ENCODE measurements at places on chromosomes 1 and 21.
A peak's percentile ranks its signal among the peaks of the same experiment; 100 is the strongest.

DNA sequence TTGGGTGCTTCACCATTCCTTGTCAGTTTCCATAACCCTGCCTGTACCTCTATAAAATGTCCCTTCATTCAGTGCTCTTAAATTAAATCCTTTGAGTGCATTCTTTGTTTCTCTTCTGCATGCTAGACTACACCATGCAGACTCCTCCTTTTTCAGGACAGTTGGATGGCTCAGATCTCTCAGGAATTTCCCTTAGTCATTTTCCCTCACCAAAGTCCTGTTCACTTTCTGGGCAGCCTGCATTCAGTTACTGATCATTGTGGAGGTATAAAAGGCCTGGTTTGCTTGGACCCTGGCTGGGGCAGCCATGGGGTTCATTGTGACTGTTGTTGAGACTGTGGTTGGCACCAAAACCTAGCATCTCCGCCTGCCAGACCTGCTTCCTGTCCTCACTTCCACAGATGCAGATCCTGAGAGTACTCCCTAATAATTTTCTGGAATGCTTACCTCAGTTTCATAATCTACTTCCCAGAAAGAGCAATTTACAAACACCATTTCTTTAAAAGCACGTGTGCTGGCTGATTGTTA, 88.4 kb downstream of the PDE4B start:
- DNase-seq = no peak

GRCh38 chr21:35138665-35139381, 89.7 kb upstream of the RUNX1 start:
- no peak for DNase-seq

DNA sequence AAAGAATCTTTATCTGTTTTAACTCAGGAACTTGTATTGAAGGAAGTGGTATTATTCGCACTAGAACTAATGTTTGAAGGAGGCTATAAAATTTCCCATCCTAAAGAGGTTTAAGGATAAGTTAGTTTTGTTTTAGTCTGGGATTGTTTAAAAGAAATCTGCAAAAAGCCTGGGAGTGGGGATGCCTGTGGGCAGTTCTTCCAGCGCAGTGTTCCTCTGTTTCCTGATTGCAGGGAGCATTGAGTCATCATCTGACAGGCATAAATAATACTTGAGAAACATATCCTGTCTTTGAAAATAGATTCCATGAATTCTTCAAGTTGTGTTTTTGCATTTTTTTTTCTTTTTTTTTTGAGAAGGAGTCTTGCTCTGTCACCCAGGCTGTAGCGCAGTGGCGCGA, 350.8 kb upstream of the PTBP2 start:
- no peak for DNase-seq

DNA sequence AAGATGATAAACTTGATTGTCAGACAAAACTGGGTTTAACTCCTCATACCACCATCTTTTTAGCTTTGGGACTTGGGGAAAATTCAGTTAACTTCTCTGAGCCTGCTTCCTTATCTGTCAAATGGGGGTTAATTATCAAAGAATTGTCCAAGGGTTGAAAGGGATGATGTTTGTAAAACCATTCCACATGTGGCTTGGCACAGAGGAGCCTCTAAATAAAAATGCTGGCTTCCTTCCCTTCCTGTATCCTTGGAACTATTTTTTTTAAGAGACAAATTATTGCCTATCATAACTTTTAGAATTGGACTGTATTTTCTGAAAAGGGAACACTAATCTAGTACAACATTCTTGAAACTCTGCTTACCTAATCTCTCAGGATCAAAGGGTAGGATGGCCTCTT, 143.4 kb upstream of the USP24 start:
- DNase-seq = no peak

GRCh38 chr21:40618191-40618973, 228.6 kb downstream of the DSCAM start:
- no peak for DNase-seq

- no peak for DNase-seq
Observed at GRCh38 chr1:85417876-85418275, 47.1 kb downstream of the DDAH1 start.

GRCh38 chr1:197399755-197400521, 131.9 kb downstream of the CRB1 start:
- DNase-seq = no peak

- DNase-seq = no peak
Observed at GRCh38 chr1:229691362-229691761, 65.3 kb downstream of the URB2 start.

- no peak for DNase-seq
Observed at GRCh38 chr1:168801032-168801745, 72.2 kb upstream of the DPT start.

- no peak for DNase-seq
Observed at GRCh38 chr1:67647036-67647798, 37.8 kb upstream of the GADD45A start.

- no peak for DNase-seq
Observed at GRCh38 chr21:28719723-28720122, 273.0 kb downstream of the LTN1 start.

GRCh38 chr1:207811319-207811718, 59.5 kb downstream of the CD46 start:
- no peak for DNase-seq

GRCh38 chr21:38646213-38646837, 148.0 kb upstream of the ERG start:
- no peak for DNase-seq

DNA sequence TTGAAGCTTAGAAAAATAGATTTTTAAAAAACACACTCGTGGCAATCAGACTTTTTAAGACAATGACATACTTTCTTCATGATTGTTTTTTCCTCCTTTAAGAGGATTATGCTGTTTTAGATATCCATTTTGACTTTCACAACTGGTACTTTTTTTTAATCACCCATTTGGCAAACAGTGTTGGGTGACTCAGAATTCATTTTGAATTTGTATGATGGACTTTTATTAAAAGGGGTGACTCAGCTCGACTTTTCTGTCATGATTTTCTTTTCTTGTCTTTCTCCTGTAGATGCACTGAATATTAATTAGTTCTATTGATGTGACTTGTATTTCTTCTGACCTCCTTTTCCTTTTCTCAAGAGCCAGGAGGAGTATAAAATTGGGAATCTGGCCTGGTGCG, 44.7 kb downstream of the FMN2 start:
- DNase-seq = no peak

DNA sequence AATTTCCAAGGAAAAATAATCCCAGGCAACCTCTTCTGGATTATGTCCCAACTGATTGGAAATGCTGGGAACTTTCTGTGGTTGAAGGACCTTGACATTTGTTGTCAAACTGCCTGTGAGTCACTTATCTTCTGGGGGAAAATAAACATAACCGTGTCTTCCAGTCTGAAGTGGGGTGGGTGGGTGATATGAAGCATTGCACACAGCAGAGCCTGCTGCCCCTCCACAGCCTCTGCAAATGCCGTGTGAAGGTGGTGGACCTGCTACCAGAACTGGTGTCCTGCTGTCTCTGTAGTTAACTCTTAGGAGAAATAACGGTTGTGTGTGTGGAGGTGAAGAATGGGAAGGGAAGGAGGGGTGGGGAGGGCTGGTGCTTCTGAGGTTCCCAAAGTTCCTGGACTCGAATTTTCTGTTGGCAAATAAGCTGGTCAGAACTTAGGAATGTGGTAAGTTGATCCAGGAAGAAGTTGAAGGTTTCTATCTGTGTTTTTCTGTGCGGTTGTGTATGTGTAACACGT, 23.2 kb downstream of the GALNT2 start:
- no peak for DNase-seq

- DNase-seq = no peak
Observed at GRCh38 chr1:88900883-88901282, 9.5 kb upstream of the GTF2B start.

GRCh38 chr1:61300899-61301298, 218.5 kb downstream of the NFIA start:
- DNase-seq = no peak

DNA sequence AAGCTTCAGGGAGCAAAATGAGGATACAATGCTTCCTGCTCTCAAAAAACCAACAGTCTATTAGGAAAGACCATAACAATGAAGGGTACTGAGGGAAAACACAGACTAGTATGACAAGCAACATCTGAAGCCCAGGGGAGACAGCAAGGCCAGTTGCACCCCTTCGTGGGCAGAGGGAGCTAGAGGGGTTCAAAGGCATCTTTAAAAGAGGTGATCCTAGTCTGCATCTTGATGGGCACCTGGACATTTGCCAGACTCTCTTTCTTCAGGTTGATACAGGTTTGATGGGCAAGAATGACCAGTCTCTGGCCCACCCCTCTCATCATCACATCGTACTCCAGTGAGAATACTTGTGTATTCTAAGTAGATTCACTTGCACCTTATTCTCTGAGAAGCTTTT, 177.7 kb downstream of the VAV3 start:
- no peak for DNase-seq

GRCh38 chr21:39175154-39175553, 8.1 kb downstream of the PSMG1 start:
- DNase-seq = no peak

GRCh38 chr1:43318831-43319230, 18.0 kb downstream of the TIE1 start:
- no peak for DNase-seq

DNA sequence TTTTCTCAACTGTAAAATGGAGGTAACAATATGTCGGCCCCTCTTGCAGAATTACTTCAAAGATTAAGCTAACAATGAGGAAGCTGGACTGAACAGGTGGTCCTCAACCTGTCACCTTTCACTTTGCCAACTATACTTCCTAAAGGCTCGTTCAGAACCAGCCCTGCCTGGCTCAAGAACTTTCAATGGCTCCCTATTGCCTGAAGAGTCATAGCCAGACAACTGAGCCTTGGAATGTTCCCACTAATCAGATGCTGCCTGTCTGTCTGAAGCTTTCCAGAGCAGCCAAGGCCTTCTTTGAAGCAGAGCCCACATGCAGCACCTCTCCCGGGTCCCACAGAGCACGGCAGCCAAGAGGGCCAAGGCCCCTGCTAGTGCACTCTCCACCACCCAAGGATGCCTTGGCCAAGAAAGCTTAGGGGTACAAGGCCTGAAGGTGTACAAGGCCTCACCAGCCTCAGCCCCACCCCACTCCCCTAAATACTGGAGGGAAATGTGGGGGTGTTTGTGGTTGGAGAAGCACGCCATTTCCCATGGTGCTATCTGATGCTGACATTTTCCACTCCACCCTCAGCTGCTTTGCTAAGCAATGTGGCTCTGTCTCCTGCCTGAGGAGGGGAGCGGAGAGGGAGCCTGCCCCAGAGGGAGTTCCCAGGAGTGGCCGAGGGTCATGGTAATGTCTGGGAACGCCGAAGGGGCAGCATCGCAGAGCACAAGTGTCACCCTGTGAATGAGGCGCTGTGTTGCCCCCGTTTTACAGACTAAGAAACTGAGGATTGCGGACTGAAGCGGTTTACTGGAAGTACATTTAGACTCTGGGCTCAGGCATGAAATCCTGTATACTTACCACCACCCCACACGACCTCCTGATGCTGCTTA, 8.2 kb upstream of the LAPTM5 start:
- peak; percentile 19 for DNase-seq

DNA sequence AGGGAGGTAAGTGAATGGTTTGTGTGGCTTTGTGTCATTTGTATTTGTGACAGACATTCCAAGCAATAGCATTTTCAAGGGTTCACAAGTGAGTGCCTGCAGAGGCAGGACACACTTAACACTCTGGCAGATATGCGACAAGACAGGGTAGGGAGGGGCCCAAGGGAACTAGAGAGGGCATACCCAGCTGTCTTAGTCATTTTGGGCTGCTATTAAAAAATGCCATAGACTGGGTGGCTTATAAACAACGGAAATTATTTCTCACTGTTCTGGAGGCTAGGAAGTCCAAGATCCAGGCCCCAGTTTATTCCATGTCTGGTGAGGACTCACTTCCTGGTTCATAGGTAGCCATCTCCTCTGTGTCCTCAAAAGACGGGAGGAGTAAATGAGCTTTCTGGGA, 137.4 kb downstream of the FGGY start:
- no peak for DNase-seq

DNA sequence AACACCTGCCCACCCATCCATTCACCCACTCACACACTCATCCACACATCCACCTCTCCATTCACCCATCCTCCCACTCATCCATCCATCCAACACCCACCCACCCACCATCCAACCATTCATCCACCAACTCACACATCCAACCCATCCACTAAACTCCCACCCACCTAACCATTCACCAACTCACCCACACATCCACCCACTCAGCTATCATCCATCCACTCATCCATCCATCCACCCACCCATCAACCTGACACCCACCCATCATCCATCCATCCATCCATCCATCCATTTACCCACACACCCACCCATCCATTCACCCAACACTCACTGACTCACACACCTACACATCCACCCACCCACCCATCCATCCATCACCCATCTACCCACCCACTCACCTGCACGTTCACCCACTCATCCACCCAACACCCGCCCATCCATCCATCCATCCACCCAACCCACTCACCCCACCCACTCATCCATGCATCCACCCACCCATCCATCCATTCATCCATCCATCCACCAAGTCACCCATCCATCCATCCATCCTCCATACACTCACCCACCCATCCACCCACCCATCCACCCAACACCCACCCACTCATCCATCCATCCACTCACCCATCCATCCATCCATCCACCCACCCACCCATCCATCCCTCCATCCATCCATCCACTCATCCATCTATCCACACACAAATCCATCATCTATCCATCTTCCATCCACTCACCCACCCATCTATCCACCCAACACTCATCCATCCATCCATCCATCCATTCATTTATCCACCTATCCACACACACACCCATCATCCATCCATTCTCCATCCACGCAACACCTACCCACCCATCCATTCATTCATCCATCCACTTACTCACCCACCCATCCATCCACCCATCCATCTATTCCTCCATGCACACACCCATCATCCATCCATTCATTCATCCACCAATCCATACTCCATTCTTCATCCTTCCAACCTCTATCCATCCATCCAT, 17.4 kb upstream of the PRDM16 start:
- DNase-seq = peak; percentile 8

DNA sequence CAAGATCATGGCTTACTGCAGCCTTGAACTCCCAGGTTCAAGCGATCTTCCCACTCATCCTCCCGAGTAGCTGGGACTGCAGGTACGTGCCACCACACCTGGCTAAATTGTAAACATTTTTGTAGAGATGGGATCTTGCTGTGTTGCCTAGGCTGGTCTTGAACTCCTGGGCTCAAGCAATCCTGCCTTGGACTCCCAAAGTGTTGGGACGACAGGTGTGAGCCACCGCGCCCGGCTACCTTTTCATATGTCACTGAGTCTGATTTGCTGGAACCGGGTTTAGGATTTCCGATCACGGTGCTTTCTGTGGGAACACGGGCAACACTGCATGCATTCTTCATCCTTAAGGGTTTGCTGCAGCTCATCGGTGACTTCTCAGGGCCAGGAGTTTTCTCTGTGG, 32.2 kb upstream of the PCBP3 start:
- no peak for DNase-seq

- no peak for DNase-seq
Observed at GRCh38 chr1:148362216-148362611, 120.9 kb downstream of the PPIAL4G start.

- DNase-seq = no peak
Observed at GRCh38 chr1:29502911-29503840, 266.9 kb downstream of the PTPRU start.

GRCh38 chr1:90717665-90718410, 736 bp upstream of the BARHL2 start:
- DNase-seq = no peak
